Urothelium cell line (cell line): ENCODE measurements at places on chromosomes 5 and 9.

DNA sequence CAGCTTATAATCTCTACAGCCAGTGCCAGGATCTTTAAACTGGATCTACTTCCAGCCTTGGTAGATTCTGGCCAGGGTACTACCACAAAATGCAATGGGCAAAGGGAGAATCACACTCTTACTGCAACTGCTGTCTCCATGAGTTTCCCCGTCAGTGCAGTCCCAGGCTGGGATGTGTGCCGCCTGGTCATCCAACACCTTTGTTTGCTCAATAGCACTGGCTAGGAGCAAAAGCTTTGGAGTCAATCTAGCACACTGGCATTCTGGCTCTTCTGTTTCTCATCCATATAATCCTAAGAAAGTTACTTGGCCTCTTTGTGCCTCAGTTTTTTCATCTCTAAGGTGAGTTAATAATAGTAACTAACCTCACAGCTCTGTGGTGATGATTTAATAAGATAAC lies 96.9 kb downstream of the FBN2 start:
- DNase-seq = no peak

- DNase-seq = no peak
These were observed 351.4 kb downstream of the PLK2 start for GRCh38 chr5:58108511-58108910.

- no peak for DNase-seq
These were observed at the start of gene OGN for GRCh38 chr9:92404042-92404836. OGN (minus strand) TSS chr9:92404578; CDS start chr9:92403407, 1,171 bp downstream.

GRCh38 chr9:95754533-95755420 lies 120.7 kb upstream of the ERCC6L2 start:
- no peak for DNase-seq

GRCh38 chr5:72849546-72849945 lies 33.1 kb downstream of the TNPO1 start:
- DNase-seq = no peak

- peak; percentile 33 for DNase-seq
These were observed 79.8 kb downstream of the HSD17B3 start for GRCh38 chr9:96222132-96222531.
